ENCODE measurements at places on chromosomes 12 and 14.

DNA sequence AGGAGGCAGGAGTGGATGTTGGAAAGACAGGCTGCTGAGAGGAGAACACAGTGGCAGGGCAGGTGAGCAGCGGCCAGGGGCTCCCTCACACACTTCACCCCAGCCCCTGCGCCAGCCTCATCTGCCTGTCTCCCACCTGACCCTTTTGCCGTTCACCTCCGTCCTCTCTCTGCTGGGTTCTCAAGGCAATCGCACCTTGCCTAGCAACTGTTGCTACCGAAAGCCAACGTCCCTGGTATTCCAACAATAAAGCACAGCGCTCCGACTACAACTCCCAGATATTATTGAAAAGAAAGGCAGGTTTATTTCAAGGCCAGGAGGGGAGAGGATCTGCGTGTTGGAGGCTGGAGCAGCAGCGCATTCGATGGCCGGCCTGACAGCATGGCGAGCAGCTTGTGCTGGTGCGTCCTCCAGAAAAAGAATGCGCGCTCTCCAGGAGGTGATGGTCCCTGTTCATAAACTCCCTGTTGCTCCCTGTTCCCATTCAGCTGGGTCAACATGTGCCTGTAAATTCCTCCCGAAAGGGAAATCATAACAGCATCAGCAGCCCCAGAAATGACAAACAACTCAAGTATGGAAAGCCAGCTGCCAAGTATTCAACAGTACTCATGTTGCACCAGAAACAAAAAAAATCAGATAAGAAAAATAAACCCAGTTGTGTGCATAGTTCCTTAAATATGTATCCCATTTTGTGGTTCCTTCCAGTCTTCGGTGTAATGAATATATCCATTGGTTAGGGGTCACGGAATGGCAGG lies 153.0 kb upstream of the DIO3 start:
- H3K36me3 ChIP-seq, result no peaks in the 10 kb centered on the region
- H3K4me3 ChIP-seq, result no peak overlapping the region
- no peaks in the 10 kb centered on the region for H3K27me3 ChIP-seq
- H3K4me1 ChIP-seq, result no peaks in the 10 kb centered on the region
- no peak overlapping the region for H3K27ac ChIP-seq

DNA sequence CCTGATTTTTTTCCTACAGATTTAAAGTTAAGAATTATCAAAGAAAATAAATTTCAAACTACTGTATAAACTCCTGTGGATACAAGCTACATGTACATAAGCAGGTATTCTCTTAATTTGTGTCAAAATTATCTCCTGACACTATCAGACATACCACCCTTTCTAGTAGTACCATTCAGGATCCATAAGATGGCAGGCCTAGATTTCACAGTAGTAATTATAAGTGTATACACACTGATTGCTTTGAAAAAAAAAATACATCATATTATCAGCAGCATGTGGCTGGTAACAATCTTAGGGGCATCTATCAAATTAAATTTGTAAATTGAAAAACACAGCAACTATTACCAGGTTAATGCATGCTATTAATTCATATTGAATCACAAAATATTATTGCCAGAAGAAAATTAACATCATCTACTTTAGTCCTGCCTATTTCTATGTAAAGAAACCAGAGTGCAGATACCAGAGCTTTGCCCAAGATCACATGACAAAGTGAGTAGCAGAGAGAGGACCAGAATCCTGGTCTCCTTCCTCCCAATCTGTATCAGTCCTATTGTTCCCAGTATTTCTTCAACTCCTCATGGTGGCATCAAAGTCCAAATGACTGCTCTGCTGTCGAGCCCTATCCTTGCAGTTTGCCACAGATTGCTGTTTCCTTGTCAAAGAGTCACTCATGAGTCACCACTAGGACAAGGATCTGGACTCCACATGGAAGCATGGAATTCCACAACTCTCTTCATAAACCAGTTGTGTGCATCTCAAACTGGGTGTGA lies 27.7 kb upstream of the CALM1 start:
- H3K4me3 ChIP-seq, result no peak overlapping the region
- H3K27ac ChIP-seq, result no peak overlapping the region
- H3K27me3 ChIP-seq, result no peaks in the 10 kb centered on the region
- H3K36me3 ChIP-seq, result no peaks in the 10 kb centered on the region
- no peak for DNase-seq
- H3K4me1 ChIP-seq, result no peaks in the 10 kb centered on the region

- H3K4me3 ChIP-seq, result no peak overlapping the region
- H3K36me3 ChIP-seq, result no peaks in the 10 kb centered on the region
- H3K27me3 ChIP-seq, result no peaks in the 10 kb centered on the region
- no peak for DNase-seq
- H3K27ac ChIP-seq, result no peak overlapping the region
Measured at GRCh38 chr12:114838480-114838879, 154.5 kb upstream of the TBX3 start.

DNA sequence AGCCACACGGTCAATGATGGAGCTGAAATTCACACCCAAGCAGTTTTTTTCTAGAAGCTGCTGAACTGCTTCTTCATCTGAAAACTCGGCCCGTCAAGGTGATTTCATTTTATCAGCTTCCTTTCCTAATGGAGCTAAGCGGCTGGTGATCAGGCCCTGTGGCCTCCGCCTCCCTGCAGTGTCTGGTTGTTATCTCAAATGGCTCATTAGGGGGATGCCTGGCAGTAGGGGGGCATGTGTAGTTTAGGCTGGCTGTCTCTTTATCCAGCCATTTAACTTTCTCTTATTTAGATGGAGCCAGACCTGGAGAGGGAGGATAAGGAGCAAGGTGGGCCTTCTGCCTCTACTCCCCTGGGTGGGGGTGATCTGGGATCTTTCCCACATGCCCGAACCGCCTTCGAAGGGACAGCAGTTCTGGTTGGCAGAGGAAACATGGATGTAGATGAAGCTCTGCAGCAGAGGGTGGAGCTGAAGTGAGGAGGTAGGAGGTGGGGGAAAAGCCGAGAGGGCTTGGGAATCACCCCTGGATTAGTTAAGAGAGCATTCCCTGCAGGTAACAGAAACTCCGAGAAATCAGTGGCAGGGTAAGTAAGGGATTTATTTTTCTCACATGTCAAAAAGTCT lies 64.4 kb downstream of the TGFB3 start:
- DNase-seq, result no peak
- H3K4me1 ChIP-seq, result no peaks in the 10 kb centered on the region
- H3K36me3 ChIP-seq, result no peaks in the 10 kb centered on the region
- no peak overlapping the region for H3K4me3 ChIP-seq

All from keratinocyte (primary cell).